ENCODE measurements at places on chromosomes 1 and 21. TPM values are rescaled to one million over a fixed set of nuclear protein-coding genes. Genes with fewer than 3 reads are reported as not detected.

The ABCA4 gene
- total RNA-seq = not detected

- no peak for DNase-seq
These were observed 6.2 kb upstream of the OSCP1 start for GRCh38 chr1:36456391-36456928.

The ICOSLG gene
- total RNA-seq = 0.40 TPM

DNA sequence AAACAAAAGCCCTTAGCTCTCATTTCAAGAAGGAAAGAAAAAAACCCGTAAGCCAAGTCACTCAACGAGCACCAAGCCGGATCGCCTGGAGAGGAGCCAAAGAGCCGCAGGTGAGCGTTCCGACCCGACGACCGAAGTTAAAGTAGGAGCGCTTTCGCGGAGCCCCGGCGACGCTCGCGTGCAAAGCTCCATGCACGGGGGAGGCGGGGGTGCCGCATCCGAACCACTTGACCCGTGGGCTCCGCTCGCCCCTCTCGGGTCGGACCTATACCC, 382 bp downstream of the GPBP1L1 start:
- DNase-seq = no peak

- DNase-seq = no peak
These were observed 94.9 kb downstream of the MRPL39 start for GRCh38 chr21:25512095-25513081.
